ENCODE measurements at places on chromosomes 3 and 15. TPM values are rescaled to one million over a fixed set of nuclear protein-coding genes. Genes with fewer than 3 reads are reported as not detected.
A peak's percentile ranks its signal among the peaks of the same experiment; 100 is the strongest.

DNA sequence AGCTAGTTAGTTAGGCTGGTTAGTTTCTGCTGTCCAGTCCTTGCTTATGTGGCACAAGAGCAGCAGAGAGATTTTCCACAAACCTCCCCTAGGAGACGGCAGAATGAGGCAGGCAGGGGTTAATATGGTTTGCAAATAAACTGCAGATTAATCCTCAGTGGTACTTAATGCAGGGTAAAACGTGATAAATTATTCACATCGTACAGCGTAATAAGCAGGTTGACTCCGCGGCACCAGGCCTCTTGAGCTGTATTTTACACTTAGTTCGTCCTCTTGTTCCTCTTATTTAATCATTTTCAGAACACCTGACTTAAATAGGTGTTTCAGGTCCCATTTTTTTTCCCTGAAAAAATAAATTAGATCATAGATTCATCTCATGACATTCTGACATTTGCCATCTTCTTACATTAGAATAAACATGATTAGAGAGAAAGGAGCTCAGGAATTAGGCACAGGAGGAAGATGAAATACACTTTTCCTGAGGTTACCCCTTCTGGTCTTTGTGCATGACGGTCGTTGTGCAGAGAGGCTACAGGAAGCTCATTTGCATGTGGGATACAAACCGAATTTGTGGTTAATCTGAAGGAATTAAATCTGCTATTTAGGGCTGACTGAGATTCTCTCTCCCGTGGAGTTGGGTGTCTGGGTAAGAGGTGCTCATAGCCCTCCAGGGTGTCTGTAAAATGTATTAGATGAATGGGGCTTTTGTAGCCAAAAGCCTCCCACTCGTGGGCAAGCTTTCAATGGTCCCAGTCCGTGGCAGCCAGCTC lies 27.1 kb upstream of the VPS8 start:
- peak overlapping the region; percentile 71 for H3K27ac ChIP-seq
- DNase-seq = peak; percentile 48
- H3K36me3 ChIP-seq = no peaks in the 10 kb centered on the region
- H3K4me1 ChIP-seq = peaks cover 40% of the 10 kb centered on the region
- H3K27me3 ChIP-seq = no peaks in the 10 kb centered on the region
- H3K4me3 ChIP-seq = no peak overlapping the region

DNA sequence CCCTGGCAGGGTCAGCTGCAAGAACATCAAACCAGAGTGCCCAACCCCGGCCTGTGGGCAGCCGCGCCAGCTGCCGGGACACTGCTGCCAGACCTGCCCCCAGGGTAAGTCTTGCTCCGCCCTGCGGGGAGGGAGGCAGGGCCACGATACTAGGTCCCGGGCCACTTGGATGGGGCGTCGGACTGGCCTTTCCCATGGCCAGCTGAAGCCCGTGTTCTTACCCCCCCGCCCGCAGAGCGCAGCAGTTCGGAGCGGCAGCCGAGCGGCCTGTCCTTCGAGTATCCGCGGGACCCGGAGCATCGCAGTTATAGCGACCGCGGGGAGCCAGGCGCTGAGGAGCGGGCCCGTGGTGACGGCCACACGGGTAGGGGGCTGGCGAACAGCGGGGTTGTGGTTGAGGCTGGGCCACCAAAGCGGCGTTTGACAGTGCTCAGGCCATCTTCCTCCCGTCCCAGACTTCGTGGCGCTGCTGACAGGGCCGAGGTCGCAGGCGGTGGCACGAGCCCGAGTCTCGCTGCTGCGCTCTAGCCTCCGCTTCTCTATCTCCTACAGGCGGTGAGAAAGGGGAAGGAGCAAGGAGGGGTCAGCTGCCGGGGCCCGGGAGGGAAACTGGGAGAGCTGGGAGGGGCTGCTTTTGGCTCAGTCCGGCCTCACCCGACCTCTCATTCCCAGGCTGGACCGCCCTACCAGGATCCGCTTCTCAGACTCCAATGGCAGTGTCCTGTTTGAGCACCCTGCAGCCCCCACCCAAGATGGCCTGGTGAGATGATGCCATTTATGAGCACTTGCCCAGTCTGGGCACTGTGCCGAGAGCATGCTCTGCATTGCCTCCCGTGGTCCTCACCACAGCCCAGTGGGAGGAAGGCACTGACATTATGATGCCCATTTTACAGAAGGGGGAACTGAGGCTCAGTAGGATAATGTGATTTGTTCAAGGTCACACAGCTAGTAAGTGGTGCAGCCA lies 1.7 kb downstream of the CHRD start:
- peaks cover 4% of the 10 kb centered on the region for H3K4me1 ChIP-seq
- DNase-seq = no peak
- no peak overlapping the region for H3K27ac ChIP-seq

DNA sequence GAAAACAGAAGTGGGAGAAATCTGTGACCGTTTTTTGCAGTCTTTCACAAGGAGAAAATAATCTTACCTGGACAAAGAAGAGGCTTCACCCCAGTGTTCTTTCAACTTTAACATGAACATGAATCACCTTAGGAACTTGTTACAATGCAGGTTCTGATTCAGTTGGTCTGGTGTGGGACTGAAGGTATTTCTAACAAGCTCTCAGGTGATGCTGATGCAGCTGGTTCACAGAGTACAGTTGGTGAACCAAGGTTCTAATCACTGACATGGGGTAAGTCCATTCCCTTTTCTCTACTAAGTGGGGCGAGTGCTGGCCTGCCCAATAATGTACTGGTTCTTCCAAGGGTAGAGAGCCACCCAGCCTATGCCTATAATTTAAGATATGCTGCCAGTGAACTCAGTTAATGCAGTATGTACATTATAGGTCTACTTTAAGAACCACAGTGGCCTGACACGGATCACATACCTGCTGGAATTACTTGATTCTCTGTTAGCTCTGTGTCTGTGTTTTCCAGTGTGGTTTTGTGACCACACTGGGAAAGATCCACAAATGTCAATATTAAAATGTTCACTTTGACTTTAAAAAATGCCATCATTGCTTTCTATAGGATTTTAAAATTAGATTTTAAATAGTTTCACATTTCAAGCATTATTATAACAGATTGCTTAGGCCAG lies 304.1 kb downstream of the ZNF621 start:
- H3K4me3 ChIP-seq = no peak overlapping the region
- H3K36me3 ChIP-seq = no peaks in the 10 kb centered on the region
- no peaks in the 10 kb centered on the region for H3K27me3 ChIP-seq

DNA sequence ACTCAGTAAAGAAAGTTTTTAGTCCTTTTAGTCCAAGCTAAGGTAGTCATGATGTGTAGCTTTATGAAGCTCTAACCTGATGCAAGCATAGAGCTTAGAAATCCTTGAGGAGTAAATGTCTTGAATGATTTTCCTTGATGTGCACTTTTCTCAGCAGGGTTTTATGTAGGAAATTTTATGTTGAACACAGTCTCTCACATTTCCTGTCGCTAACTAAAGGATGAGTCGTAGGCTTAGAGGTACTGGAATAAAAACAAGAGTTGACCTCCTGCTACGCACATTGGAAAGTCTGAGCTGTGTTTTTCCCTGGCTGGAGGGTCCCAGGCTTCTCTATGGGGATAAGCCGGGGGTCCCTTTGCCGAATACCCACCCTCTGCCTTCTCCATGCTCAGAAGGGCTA lies 34.7 kb upstream of the ZPLD1 start:
- peaks cover 5% of the 10 kb centered on the region for H3K4me1 ChIP-seq
- no peak overlapping the region for H3K4me3 ChIP-seq
- H3K27me3 ChIP-seq = no peaks in the 10 kb centered on the region
- H3K27ac ChIP-seq = no peak overlapping the region
- no peaks in the 10 kb centered on the region for H3K36me3 ChIP-seq
- no peak for DNase-seq

GRCh38 chr15:86061581-86061980 lies 18.1 kb upstream of the AGBL1 start:
- peaks cover 54% of the 10 kb centered on the region for H3K27me3 ChIP-seq
- no peaks in the 10 kb centered on the region for H3K4me1 ChIP-seq
- no peak overlapping the region for H3K27ac ChIP-seq
- H3K4me3 ChIP-seq = no peak overlapping the region

GRCh38 chr15:36430726-36431265 lies 148.6 kb upstream of the CDIN1 start:
- no peaks in the 10 kb centered on the region for H3K27me3 ChIP-seq
- H3K27ac ChIP-seq = no peak overlapping the region
- peaks cover 8% of the 10 kb centered on the region for H3K4me1 ChIP-seq
- H3K36me3 ChIP-seq = no peaks in the 10 kb centered on the region

GRCh38 chr15:96732704-96733103 lies 402.2 kb downstream of the NR2F2 start:
- H3K27ac ChIP-seq = no peak overlapping the region
- H3K4me1 ChIP-seq = no peaks in the 10 kb centered on the region
- DNase-seq = no peak
- H3K27me3 ChIP-seq = no peaks in the 10 kb centered on the region
- no peak overlapping the region for H3K4me3 ChIP-seq
- no peaks in the 10 kb centered on the region for H3K36me3 ChIP-seq

The ARNT2 gene
- total RNA-seq = 1.4 TPM

Measured in A673 (cell line).